Suppressor macrophage treated with lipopolysaccharide for 4 hours (primary cell): ENCODE measurements at places on chromosomes 11 and 22.

DNA sequence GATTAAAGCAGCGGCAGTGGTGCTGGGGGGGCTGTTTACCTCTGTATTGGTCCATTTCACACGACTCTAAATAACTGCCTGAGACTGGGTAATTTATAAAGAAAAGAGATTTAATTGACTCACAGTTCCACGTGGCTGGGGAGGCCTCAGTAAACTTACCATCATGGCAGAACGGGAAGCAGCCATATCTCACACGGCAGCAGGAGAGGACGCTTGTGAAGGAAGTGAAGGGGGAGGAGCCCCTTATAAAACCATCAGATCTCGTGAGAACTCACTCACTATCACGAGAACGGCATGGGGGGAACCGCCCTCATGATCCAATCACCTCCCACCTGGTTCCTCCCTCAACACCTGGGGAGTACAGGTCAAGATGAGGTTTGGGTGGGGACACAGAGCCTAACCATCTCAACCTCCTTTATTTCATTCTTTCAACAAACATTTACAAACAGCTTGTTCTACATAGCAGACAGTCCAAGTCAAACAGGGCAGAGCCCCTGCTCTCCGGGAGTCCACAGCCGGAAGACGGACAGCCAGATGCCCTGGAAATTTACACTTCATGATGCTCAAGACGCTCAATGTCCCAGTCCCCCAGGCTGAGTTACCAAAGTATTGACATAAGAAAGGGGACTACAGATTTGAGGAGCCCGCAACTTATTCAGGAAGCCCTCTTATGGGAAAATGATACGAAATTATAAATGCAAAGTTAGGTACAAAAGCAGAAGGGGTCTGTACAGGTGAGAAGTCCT lies 26.3 kb upstream of the HMGXB4 start:
- no peak for DNase-seq

- DNase-seq: no peak
These were observed 113.6 kb upstream of the NNMT start for GRCh38 chr11:114182471-114183043.

- peak; percentile 73 for DNase-seq
These were observed 16.6 kb downstream of the OR8A1 start for GRCh38 chr11:124586238-124586860.

- peak; percentile 66 for DNase-seq
These were observed 6.4 kb upstream of the LDHAL6A start for GRCh38 chr11:18449251-18449650.

GRCh38 chr11:111774955-111775710 lies 8.9 kb upstream of the PPP2R1B start:
- no peak for DNase-seq
